Keratinocyte (primary cell): ENCODE measurements at places on chromosomes 7 and 10.

DNA sequence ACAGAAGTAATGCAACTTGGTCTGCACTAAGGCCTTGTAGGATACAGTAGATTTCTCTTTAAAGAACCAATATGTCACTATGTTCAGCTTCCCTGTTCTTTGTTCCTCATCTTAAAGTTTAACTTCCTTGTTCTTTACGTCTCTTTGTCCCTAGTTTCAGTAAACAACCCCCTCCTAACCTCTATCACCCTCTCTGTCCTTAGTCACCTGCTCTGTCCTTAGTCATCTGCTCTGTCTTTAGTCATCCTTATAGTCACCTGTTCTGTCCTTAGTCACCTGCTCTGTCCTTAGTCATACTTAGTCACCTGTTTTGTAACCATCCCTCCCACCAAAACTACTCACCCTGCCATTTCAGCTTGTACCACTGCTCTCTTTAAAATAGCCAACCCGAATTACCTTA is 144.6 kb upstream of the TMEM106B start:
- DNase-seq, result no peak

GRCh38 chr10:45442662-45443061 is 68.6 kb downstream of the ALOX5 start:
- DNase-seq, result no peak

DNA sequence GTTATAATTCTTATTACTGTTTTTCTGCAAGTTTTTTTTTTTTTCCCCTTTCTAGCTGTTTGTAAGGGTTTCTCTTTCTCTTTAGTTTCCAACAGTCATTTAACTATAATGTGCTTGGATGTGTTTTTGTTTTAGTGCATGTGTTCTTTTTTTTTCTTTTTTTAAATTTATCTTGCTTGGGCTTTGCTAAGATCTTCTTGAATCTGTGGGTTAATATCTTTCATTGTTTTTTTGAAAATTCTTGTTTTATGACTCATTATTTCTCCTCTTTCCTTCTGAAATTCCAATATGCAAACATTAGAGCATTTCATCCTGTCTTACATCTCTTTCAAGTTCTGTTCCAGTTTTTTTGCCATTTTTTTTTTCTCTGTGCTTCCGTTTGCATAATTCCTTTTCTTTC is 5.7 kb upstream of the HK1 start:
- no peak for DNase-seq

- no peak for DNase-seq
These were observed 62.7 kb downstream of the WAC start for GRCh38 chr10:28595613-28596012.

DNA sequence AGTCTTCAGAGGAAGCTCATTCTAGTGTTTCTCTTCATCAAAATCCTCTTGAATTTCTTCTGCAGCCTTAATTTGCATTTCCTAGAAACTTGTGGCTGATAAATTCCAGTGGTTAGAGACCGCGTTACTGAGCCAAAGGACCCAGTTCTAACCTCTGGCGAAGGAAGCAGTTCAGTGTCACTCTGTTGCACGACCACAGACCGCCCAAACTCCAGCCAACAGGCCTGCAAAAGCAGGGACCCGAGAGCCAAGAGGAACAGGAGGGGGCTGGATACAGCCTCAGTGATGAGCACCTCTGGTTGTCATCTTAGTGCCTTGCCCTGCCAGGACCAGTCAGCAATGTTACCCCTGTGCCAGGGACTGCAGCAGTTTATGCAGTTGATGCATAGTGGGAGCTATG is 70.0 kb downstream of the AFAP1L2 start:
- DNase-seq, result no peak
